Skeletal muscle cell (primary cell): ENCODE measurements at places on chromosomes 5 and 9.
A peak's percentile ranks its signal among the peaks of the same experiment; 100 is the strongest.

GRCh38 chr5:54446379-54446732 lies 9.1 kb upstream of the HSPB3 start:
- DNase-seq: peak; percentile 32

GRCh38 chr5:143454936-143455516 lies 51.5 kb upstream of the NR3C1 start:
- no peak for DNase-seq

- DNase-seq: no peak
These were observed 13.5 kb downstream of the NSD1 start for GRCh38 chr5:177146891-177147638.

DNA sequence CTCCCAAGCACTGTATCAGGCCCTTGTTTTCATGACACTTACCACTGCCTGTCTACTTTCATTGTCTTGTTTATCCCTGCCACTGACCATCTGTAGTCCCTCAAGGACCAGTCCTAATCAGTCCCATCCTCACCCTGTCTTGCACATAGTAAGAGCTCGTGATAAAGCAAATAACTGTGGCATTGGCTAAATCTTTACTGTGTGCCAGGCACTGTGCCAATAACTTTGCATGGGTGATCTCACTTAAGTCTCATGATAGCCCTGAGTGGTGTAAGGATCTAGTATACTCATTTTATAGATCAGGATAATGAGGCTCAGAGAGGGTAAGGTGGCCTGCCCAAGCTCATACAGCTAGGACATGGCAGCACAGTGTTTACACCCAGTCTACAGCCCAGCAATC lies 5.6 kb downstream of the CDX1 start:
- no peak for DNase-seq

GRCh38 chr9:134879664-134880483 lies 736 bp upstream of the FCN2 start:
- no peak for DNase-seq

DNA sequence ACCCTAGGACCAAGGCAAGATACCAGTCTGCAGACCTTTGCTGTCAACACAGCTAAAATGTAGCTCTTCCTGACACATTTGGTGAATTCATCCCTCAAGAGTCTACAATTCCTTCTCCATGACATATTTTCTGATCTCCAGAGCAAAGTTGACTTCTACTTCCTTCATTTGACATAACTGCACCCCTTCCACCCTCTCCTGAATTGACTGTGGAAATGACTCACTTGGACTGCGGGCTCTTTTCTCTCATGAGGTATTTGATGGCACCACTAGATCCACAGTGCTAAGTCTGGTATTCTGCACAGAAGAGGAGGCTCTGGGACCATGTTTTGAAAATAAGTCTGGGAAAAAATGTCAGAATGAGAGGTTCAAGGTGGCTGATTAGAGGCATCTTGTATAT lies 338.4 kb upstream of the TRPC7 start:
- no peak for DNase-seq
